A549 (cell line): ENCODE measurements at places on chromosomes 11 and 22.

GRCh38 chr11:122273476-122274191, 157.6 kb upstream of the BLID start:
- DNase-seq, result no peak

DNA sequence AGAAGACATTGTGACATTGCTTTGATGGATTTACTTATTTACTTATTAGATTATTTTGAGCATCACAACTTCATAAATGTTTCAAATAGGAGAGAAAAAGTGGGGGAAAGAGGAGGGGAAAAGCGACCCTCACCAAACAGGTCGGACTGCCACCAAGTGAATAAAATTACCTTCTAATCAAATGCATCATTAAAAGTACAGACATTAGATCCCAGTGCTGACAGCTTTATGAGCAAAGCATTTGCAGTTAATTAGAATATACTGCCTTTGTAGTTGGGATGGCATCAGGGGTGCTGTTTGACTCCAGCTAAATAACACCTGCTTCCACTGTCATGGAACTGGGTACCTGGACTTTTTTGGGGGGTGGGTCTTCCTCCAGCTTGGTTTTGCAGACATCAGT, 299.6 kb downstream of the OPCML start:
- DNase-seq, result no peak

DNA sequence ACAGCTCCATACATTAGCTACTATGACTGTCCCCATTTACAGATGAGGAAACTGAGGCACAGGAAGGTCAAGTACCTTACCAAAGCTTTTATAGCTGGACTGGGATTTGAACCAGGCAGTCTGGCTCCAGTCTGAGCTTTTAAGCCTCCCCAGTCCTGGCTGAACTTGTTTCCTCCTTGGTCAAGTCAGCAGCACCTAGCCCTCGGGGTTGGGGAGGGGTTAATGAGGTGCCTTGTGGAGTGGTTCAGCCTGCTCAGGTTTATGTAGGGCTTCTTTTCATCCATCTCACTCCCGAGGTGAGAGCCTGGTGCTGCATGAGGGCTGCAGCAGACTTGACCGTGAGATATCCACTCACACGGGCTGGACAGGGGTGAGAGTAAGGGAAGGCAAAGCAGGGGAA, 36.7 kb upstream of the GCAT start:
- DNase-seq, result no peak

- DNase-seq, result peak; percentile 72
Observed at GRCh38 chr11:45662665-45663485, 2.5 kb downstream of the CHST1 start.

DNA sequence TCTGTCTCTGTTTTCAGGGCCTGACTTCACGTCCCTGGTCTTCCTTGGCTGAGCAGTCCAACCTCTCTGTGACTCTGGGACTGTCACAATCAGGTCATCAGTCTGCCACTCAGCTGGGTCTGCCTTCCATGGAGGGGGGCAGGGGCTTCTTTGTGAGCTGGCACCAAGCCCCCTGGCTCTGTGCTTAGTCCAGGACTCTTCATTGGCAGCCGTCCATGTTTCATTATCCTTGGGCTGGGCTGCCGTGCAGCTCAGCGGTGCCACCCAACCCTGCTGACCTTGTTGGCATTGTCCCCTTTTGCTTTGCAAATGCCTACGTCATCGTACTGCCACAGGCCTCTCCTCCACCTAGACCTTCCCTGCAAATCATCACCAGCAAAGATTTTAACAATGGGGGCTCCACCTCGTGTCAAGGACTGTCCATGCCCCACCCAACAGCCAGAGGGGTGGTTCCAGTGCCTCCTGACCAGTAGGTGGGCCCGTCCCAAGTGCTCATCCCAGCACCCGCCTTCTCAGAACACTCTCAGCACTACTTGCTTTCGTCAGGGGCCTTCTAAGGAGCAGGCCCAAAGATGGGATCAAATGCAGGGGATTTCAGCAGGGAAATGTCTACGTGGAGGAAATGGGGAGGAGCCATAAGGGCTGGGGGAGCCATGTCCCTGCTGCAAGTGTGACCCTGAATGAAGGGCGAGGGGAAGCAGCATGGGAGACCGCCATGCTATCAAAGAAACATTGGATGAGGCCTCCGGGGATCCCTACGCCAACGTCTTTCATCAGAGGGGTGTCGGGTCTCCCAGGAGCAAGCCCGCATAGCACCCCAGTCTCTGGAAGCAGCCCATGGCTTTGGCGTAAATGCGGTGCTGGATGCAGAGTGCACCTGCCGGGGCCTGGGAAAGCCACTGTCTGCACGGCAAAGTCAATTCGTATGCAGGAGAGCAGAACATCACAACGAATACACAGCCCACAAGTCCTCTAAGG, 18.2 kb downstream of the KRTAP5-6 start:
- DNase-seq, result no peak

- no peak for DNase-seq
Observed at GRCh38 chr11:77154381-77155081, 26.5 kb downstream of the MYO7A start.
